ENCODE measurements at places on chromosomes 16 and 17.

GRCh38 chr16:14303639-14304394, 232.7 kb downstream of the MRTFB start:
- DNase-seq: no peak

- no peak for DNase-seq
Measured at GRCh38 chr17:76811834-76812233, 56.4 kb upstream of the MGAT5B start.

DNA sequence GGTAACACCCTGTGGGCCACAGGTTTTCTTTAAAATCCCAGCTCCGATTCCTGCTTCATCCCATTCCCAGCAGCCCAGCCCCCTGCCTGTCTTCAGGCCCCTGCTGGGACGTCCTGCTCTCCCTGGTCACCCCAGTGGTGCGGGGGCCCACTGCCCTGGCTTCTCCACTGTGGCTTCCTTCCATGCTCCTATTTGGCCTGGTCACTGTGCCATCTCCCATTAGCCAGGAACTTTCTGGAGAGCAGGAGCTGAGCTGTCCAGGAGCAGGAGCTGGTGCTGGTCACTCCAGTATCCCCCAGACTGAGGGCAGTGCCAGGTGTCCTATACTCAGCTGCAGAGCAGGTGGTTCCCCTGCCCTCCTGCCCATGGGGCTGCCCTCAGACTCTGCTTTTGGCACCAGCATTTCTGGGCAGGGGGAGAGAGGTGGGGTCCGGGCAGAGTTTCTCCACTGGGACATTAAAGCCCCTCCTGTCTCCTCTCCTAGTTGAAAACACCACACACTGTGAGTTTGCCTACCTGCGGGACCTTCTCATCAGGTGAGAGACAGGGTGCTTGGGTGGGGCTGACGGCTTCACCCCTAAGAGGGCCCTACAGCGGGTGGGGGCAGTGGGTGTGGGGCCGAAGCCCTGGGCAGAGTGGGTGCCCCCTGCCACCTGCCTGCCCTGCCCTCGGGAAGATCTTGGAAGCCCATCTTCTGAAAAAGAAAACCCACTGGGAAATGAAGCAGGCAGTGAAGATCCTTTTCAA, 356.2 kb downstream of the SEC14L1 start:
- DNase-seq: no peak

GRCh38 chr16:57314161-57314785, 29.8 kb upstream of the PLLP start:
- DNase-seq: no peak

- DNase-seq: no peak
Measured at GRCh38 chr17:60712675-60713074, 35.0 kb downstream of the BCAS3 start.

- no peak for DNase-seq
Measured at GRCh38 chr16:69763599-69763942, 1.4 kb downstream of the WWP2 start.

DNA sequence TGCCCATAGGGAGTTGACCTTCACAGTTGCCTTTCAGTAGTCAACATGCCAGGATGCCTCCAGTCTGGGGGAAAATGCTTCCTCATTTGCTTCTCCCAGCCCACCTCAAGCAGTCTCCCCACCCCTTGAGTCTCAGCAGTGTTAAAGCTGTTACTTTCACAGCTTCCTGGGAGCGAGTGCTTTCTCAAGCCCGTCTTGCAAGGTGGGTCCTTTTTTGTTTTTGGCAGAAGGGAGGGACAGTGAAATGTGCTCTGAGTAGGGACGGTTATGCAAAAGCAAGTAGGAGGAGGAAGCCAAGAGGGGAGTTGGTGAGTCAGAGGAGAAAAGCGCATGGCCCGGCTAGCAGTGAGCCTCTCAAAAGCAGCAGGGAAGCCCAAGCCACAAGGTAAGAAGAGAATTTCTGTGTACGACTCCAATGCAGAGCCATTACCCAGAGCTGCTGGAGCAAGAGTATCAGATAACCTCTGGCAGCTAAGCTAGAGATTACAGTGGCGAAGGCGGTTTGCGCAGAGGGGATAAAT, at the start of gene CHST4:
Gene CHST4, plus strand, starts transcription at position 316 of the 521 bp plus-strand sequence. CDS start 10,252 bp downstream, outside the sequence.
- DNase-seq: no peak

- no peak for DNase-seq
Measured at GRCh38 chr17:8337802-8338752, 1.6 kb upstream of the ODF4 start.

DNA sequence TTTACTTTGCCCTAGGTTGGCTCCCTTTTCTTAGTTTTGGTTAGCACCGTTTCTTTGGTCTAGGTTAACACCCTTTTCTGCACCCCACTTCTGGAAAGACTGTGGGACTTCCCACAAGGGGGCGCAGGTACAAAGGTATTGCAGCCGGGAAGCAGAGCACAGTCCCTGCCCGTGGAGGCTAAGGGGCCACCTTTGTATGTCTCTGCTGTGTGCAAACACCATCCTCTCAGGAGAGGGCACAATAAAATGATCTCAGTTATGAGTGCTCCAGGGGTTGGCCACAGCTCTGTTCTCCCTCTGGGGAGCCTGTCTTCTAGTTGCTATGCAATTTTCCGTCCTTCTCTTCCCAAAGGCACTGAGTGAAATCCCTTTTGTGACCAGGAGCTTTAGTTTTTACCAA, 28.4 kb upstream of the TMC5 start:
- DNase-seq: peak; percentile 72

DNA sequence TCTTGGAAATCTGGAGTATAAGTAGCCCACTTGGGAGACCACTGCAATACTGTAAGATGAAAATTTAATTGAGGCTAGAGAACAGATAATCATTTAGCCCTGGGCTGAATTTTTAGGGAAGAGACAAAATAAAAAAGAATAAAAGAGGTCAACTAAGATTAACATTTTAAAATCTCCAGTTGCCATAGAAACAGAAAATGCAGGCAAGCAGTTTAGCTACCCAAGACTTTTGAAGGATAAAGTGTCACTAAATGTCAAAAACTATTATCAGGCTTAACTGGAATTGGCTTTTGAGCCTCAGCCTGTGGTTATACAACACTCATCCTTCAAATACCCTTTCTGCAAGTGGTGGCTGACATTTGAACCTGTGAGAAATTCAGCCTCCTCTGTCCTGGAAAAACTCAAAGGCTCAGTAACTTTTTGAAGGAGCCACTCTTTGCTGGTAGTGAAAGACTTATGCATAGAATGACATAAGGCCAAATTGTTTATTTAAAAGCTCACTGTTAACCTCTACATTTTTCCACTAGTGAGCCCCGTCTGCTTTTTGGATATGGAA, 220.7 kb upstream of the KCNJ16 start:
- DNase-seq: no peak

DNA sequence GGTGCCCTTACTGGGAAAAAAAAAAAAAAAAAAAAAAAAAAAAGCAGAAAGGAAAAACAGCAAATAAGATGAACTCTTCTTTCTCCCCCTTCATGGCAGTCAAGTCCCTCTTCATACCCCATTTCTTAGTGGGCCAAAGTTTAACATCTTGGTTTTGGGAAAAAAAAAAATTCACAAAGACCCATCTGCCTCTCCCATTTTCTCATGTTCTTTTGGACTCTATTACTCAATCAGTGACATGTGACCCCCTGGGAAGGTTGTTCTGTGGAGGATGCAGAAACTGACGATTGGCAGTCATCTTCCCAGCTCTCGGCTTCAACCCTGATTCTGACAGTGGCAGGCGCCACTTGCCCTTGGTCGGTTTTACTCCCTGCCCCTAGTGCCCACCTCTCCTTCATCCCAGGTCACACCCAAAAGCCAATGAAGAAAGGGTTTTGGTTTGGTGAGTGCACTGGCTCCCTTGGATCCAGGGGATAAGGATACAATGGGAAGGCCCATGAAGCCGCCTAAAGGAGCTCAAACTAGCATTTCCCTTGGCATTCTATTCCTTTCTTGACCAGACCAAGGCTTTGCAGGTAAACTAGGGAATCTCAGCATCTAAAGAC, 60.7 kb upstream of the TBX2 start:
- DNase-seq: no peak

GRCh38 chr17:67867591-67867990, 42.3 kb downstream of the BPTF start:
- DNase-seq: no peak

DNA sequence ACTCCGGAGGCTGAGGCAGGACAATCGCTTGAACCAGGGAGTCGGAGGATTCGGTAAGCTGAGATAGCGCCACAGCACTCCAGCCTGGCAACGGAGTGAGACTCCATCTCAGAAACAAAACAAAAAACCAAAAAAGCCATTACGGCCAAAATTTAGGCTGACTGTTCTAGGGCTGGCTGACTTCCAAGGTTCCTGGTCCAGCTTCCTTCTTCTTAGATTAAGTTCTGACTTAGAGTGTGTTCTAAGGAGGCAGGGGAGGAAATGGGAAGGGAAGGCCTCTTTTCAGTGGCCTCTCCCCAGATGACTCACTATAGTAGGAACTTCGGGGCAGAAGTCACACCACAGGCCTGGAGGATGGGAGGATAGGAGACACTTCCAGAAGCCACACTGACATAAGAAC, 27.7 kb upstream of the CLEC18B start:
- no peak for DNase-seq

DNA sequence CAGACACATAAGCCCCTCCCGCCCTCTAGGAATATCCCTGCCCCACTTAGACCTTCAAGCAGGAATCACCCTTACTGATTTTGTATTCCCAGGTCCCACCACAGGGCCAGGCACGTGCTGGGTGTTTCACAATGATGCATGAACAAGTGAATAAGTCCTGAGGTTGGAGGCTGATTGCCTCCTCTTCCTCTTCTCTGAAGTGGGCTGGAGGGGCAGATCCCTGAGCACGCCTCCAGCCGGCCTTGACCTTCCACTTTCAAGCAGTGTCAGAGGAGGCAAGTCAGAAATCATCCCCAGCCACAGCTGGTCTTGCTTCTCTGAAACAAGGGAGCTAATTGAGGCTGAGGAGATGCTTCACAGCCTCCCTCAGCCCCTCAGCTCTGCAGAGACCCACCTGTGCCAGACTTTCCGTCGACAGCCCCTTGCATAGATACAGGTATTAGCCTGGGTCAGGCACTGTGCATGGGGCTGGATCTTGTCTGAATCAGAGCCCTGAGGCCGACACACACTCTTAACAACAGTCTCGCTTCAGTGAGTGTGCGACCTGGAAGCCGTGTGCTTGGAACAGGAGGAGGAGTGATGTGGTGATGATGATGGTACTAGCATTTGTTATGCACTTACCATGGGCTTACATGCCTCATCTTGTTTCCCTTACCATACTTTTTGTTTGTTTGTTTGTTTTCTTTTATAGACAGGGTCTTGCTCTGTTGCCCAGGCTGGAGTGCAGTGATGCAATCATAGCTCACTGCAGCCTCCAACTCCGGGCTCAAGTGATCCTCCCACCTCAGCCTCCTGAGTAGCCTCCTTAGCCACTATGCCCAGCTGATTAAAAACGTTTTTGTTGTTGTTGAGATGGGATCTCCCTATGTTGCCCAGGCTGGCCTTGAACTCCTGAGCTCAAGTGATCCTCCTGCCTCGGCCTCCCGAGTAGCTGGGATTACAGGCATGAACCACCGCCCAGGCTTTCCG, 15.0 kb downstream of the MRM1 start:
- DNase-seq: no peak

DNA sequence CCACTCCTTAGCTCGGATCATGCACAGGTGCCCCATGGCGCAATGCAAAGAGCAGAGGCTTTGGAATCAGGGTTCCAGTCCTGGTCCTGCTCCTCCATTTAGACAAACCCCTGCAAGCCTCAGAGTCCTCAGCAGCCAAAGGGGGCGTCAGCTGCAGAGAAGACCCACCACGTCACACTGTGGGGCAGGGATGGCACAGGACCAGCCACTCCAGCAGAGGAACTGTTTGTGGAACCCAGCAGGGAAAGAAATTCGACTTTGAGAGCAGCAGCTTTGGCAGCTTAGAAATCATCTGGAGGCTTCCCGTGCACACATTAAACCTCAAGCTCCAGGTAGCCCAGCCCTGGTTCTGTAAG, 25.2 kb downstream of the C17orf100 start:
- DNase-seq: no peak

DNA sequence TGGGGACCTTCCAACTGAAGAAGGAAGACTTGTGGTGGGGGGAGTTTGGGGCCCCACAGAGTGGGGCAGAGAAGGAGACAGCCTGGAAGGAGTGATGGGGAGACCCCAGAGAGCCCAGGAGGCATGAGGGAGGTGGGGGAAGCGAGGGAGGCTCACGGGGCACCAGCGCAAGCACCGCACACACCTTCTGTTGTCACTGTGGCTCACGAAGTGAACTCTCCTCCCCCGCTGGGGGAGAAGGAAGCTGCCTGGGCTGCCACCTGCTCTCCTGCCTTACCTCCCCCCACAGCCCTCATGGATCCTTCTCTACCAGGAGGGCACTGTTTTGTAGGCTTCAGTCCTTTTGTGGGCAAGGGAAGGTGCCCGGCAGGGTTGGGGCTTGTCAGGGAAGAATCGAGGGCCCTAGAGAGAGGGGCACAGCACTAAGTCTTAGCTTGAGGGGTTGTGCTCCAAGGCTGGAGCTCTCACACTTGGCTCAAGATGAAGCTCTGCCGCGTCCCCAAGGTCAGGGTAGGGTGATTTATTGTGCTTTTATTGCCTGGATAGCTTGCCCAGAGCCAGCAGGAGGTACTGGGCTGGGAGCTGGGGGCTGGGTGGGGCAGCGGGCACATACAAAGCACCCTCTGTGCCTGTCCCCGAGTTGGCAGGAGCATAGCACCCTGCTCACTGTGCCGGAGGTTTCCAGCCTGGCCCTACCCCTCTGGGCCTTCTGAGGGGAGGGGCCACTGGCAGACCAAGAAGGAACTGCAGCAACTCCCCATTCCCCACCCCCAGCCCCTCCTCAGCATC, 4.6 kb upstream of the STARD3 start:
- DNase-seq: peak; percentile 12

GRCh38 chr17:40803617-40804082, 3.9 kb upstream of the KRT28 start:
- peak; percentile 56 for DNase-seq

- no peak for DNase-seq
Measured at GRCh38 chr16:22751104-22751667, 62.8 kb upstream of the HS3ST2 start.

- no peak for DNase-seq
Measured at GRCh38 chr16:84925092-84925772, 86.1 kb downstream of the ZDHHC7 start.
